Epithelial cell of alveolus of lung (primary cell): ENCODE measurements at places on chromosomes 7 and 10. TPM values are rescaled to one million over a fixed set of nuclear protein-coding genes. Genes with fewer than 3 reads are reported as not detected.

The LRRC4 gene
- total RNA-seq = 0.16 TPM in 1 of 2 replicates, not detected in the other

The HOXA1 gene
- 1.4 and 3.9 TPM in 2 replicates for total RNA-seq

The GPR26 gene
- not detected in 2 replicates for total RNA-seq

The ATP6V0E2 gene
- 15.3 and 24.4 TPM in 2 replicates for total RNA-seq

The TSPAN15 gene
- 1.6 and 4.4 TPM in 2 replicates for total RNA-seq

The SYCE1 gene
- not detected in 2 replicates for total RNA-seq

The UPK3B gene
- 0.91 TPM in 1 of 2 replicates, not detected in the other for total RNA-seq

The GPR146 gene
- total RNA-seq = 1.2 and 3.7 TPM in 2 replicates

The GPC2 gene
- 2.5 and 3.1 TPM in 2 replicates for total RNA-seq

The TLX1 gene
- not detected in 2 replicates for total RNA-seq

The HOGA1 gene
- 0.13 and 0.48 TPM in 2 replicates for total RNA-seq

The PLXNA4 gene
- total RNA-seq = 0.65 and 2.7 TPM in 2 replicates

The KIN gene
- 3.0 and 7.0 TPM in 2 replicates for total RNA-seq

The GPAM gene
- total RNA-seq = 7.6 and 9.4 TPM in 2 replicates

The KCNIP2 gene
- total RNA-seq = 0.13 and 3.6 TPM in 2 replicates

The PLPP4 gene
- total RNA-seq = 4.3 TPM in 1 of 2 replicates, not detected in the other

The TMEM229A gene
- under 0.01 and 1.4 TPM in 2 replicates for total RNA-seq

The FAM24B gene
- total RNA-seq = 2.2 and 2.8 TPM in 2 replicates

The PRKCQ gene
- 0.24 and 0.65 TPM in 2 replicates for total RNA-seq

The RGS10 gene
- 94.4 and 146 TPM in 2 replicates for total RNA-seq

The IDI1 gene
- 25.5 and 109 TPM in 2 replicates for total RNA-seq

The NHLRC2 gene
- total RNA-seq = 9.2 and 15.2 TPM in 2 replicates

The SPDYE5 gene
- total RNA-seq = not detected in 2 replicates

The MSMB gene
- not detected in 2 replicates for total RNA-seq

The ZNF25 gene
- 8.4 and 9.3 TPM in 2 replicates for total RNA-seq

The VKORC1L1 gene
- 9.8 and 15.5 TPM in 2 replicates for total RNA-seq

The BHLHA15 gene
- total RNA-seq = 0.13 TPM in 1 of 2 replicates, not detected in the other

The CNNM2 gene
- 3.2 and 13.0 TPM in 2 replicates for total RNA-seq

The ZNRF2 gene
- 3.1 and 4.2 TPM in 2 replicates for total RNA-seq

The NEUROG3 gene
- not detected in 2 replicates for total RNA-seq

The FANK1 gene
- total RNA-seq = 1.3 and 3.0 TPM in 2 replicates

The PCLO gene
- total RNA-seq = 0.78 and 0.96 TPM in 2 replicates

The HKDC1 gene
- 0.13 TPM in 1 of 2 replicates, not detected in the other for total RNA-seq

The EIF4H gene
- 269 and 311 TPM in 2 replicates for total RNA-seq

The SLC13A1 gene
- total RNA-seq = not detected in 2 replicates

The HABP2 gene
- not detected in 2 replicates for total RNA-seq

The OGDHL gene
- total RNA-seq = 0.13 and 1.0 TPM in 2 replicates

The TMEM225B gene
- total RNA-seq = 0.39 and 4.2 TPM in 2 replicates

The MACROH2A2 gene
- total RNA-seq = 30.7 and 42.5 TPM in 2 replicates

The RAPGEF5 gene
- total RNA-seq = 1.8 and 4.7 TPM in 2 replicates

The WNT16 gene
- total RNA-seq = 0.32 TPM in 1 of 2 replicates, not detected in the other

The RRP12 gene
- total RNA-seq = 6.8 and 22.1 TPM in 2 replicates

The PVRIG gene
- not detected in 2 replicates for total RNA-seq

The NPTX2 gene
- total RNA-seq = 0.96 and 1.3 TPM in 2 replicates

The MKRN1 gene
- total RNA-seq = 38.1 and 66.6 TPM in 2 replicates

The CALHM3 gene
- total RNA-seq = not detected in 2 replicates

The COPG2 gene
- total RNA-seq = 10.9 and 26.5 TPM in 2 replicates

The CCL26 gene
- 0.78 TPM in 1 of 2 replicates, not detected in the other for total RNA-seq
